AG08396 (cell line): ENCODE measurements at places on chromosomes 3 and 15.
A peak's percentile ranks its signal among the peaks of the same experiment; 100 is the strongest.

DNA sequence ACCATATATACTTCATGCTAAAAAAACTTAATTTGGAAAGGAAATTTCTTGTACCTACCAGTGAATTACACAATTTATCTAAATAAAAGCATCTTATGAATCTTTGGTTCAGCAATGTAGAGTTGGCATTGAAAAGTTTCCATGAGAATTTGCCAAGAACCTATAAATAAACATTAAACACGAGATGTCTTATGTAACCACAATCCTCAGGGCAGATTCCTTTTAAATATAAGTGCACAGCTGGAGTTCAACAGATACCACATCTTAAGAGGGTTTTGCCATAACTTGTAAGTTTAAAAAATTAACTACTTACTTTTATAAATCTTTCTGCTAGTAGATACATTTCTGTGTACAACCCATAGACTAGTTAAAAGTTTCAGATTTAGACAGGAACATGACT lies 499.3 kb upstream of the ARRDC4 start:
- DNase-seq, result no peak

DNA sequence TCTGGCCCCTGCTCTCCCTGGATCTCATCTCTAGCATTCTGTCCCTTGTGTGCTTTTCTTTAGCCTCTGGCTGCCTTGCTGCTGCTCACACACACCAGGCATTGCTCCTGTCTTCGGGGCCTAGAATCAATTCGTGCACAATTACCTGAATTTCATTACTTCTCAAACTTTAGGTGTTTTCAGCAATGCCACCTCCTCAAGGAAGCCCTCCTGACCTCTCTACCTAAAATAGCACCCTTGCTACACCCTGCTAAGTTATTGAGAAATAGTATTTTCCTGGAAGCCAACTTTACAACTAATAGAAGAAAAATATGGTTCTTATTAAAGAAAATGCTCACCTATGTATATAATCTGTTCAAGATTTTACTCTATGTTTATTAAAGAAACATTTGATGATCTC lies 40.4 kb downstream of the CP start:
- no peak for DNase-seq

DNA sequence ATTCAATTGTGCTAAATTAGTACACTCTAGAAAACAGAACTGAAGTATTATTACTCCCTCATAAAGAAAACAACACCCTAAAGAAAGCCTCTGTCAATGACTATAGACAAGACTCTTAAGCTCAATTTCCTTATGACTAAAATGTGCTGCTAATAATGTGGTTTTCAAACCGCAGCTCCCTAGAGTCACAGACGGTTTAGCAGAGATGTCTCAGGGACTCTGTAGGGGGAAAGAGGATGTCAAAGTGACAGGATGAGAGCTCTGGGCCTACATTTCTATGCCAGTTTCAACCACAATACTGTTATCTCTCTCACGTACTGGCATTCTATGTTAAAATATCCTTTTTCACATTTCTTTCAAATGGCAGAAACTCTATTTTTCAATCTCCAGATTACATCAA lies 37.6 kb upstream of the WDR49 start:
- DNase-seq, result no peak

DNA sequence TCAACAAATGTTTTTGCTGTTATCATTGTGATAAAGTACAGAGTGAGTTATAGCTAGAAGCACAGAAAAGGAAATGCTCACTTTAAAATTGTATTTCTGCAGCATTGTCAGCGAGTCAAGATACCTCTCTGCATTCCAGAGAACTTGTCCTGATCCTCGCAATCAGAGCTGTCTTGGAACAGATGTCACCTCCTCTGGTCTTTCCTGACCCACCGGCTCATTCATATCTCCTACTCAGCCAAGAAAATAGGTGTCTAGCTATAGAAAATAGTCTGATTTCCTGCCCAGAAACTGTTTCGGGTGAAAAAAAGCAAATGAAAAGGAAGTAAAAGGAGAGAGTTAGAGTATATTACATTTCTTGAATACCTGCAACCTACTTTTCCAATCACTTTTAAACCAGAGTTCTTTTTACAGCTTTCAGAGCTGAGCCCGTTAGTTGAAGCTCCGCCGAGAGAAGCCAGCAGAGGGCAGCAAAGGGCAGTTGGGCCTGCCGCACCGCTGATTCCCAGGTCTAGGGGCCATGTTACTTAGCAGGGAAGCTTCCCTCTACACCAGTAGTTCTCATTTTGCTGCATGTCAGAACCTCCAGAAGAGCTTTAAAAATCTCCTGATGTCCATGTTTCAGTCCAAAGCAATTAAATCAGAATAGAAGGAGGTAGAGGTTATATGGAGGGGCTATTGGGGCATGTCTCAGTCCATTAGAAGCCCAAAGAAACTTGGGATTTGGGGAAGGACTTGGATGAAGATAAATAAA lies 185.7 kb upstream of the THRB start:
- DNase-seq, result peak; percentile 23

GRCh38 chr3:148790851-148791735 lies 36.5 kb upstream of the CPB1 start:
- no peak for DNase-seq

GRCh38 chr3:114827495-114827894 lies 319.6 kb downstream of the ZBTB20 start:
- DNase-seq, result peak; percentile 32

GRCh38 chr3:130729154-130729553 lies 17.5 kb downstream of the PIK3R4 start:
- no peak for DNase-seq

DNA sequence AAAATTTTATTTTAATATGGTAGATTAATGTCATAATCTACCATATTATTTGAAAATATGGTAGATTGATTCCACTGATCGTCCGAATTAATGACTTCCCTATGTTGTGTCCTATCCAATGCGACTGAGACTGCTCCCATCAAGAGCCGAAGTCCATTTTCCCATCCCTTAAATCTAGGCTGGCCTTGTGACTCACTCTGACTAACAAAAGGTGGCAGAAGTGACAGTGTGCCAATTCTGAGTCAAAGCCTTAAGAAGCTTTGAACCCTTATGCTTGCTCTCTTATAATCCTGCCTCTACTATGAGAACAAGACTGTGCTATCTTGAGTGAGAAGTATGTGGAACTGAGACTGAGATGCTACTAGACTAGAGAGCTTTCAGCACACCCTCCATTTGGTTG lies 387.2 kb downstream of the ROBO1 start:
- DNase-seq, result no peak

DNA sequence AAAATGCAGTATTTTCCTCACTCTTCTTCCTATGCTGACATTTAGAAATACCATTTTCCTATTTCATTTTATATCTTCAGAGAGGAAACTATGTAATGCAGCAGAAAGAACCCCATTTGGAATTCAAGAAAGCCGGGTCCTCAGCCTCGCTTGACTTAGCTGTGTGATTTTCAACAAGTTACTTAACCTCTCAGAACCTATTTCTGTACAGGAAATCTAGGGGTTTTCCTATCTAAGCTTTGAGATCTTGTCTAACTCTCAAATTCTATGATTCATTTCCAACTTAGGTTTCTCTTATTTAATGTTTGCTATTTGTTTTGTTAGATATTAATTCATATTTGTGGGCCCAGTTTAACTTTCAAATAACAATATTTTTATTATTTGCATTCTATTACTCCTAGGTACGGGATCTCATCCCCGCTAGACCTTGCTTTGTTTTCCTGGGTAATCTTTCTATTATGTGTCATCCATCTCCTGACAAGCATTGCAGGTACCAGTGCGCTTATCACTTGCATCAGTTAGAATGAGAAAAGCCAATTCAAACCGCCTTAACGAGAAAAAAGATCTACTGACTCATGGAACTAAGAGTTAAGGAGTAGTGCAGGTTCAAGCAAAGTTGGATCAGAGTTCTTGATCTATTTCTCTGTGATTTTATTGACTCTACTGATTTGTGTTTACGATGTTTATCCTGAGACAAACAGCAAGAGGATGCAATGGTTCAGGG lies 70.6 kb upstream of the BHLHE40 start:
- DNase-seq, result no peak

DNA sequence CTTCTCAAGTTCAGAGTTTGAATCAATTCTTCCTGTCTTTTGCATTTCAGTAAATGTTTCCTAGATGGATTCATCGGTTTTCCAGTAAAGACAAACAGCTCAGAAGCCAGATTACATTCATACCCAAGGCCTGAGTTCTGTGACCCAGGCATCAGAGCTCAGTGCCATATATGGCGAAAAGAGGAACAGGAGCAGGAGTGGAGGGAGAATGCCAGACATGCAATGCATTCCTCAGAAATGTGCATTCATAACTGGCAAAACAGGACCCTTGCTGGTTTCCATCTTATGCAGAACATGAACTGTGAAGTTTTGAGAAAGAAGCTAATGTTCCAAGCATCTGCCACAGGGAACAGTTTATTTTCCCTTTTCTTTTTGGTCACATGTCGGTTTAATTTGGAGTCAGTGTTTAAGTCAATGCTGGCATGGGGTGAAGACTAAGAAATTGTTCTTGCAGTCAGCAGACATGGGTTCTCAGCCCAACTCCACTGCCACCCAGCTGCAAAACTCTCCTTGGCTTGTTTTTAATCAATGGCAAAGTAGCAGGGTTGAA lies 116.5 kb downstream of the LPP start:
- DNase-seq, result peak; percentile 61

DNA sequence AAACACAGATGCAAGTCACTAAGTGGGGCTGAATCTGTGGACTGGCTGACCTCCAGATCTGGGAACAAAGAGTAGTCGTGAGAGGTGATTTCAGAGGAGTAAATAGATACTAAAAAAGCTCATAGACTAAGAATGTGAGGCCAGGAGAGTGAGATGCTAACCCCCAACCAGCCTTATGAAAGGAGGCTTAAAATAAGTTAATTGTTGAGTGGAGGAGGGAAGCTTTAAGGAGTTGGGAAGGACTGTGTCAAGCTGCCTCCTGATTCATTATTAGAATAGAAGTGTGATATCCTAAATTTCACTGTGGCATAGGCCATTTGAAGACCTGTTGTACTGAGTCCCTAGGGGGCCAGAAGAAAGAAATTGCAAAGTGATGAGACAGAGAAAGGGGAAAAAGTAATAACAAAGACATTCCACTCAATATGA lies 107.6 kb downstream of the RBPMS2 start:
- DNase-seq, result peak; percentile 38

GRCh38 chr3:123341871-123342630 lies 106.8 kb downstream of the ADCY5 start:
- DNase-seq, result no peak

GRCh38 chr3:86046436-86047136 lies 944.4 kb downstream of the VGLL3 start:
- no peak for DNase-seq

DNA sequence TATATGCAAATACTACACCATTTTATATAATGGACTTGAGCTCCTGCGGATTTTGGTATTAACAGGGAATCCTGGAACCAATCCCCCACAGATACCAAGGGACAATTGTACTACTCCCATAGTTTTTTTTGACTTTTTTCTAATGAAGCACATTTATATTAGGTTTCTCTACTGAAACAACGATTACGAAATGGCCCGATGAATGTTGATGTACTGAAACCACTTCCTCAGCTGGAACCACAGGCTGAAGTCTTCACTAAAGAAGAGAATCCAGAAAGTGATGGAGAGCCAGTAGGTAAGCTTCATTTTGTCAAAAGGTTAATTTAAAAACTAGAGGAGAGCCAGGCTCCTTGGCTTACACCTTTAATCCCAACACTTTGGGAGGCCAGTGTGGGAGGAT lies 121.5 kb upstream of the LRRFIP2 start:
- DNase-seq, result no peak

- DNase-seq, result no peak
Measured at GRCh38 chr3:197352382-197352781, 54.0 kb upstream of the DLG1 start.

DNA sequence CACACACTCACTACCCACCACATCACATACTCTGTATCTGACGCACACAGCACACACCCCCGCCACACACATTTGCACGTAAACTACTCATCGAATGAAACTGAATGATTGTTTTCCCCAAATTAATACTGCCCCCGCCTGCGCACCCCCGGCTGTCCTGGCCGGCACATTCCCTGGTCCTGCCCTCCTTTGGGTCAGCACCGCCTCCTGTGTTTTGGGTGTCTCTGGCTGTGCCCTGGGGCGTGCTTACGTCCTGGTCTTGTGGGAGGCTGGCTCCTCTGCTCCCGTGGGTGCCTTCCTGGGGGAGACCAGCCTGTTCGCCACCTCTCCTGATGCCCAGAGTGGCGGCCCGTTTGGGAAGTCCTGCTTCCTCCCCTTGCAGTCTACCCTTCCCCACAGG lies 30.2 kb downstream of the APBA2 start:
- no peak for DNase-seq

DNA sequence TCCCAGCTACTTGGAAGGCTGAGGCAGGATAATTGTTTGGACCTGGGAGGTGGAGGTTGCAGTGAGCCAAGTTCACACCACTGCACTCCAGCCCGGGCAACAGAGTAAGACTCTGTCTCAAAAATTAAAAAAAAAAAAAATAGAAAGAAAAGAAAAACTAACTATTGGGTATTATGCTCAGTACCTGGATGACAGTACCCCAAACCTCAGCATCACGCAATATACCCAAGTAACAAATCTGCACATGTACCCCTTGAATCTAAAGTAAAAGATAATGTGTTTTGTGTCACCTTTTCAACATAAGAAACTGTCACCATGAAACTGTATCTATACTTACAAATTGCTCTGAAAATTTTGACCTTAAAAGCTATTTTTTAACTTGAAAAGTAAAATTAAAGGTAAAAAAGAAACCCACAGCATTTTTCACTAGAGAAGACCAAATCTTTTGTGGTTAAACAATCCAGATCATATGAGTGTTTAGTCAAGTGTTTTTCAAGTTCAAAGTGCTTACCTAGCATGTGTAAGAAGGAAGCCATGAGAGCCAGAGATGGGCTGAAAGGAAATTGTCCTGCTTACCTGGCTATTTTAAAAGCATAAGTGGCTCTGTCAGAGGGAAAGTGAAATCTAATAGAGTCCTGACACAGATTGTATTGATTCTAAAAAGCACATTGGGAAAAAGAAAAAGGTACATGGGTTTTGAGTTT lies 50.5 kb downstream of the MYO1E start:
- DNase-seq, result no peak

- no peak for DNase-seq
Measured at GRCh38 chr3:127889976-127890650, 24.9 kb upstream of the KBTBD12 start.

DNA sequence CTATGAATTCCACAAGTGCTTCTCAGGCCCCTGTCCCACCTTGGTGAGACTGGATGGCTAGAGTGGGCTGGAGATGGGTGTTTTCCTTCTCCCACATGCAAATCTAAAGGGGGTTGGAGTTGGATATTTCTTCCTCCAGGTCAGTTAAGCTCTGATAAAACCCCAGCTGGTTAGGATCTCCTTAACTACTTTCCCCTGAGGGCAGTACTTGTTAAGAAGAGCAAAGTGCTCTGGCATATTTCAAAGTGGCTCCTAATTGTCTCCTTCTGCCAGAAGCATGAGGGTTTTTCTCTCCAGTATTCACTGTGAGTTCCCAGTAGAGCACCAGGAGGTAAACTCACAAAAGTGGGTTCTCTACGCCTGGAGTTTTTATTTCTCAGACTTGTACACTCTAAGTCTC lies 31.4 kb downstream of the COL6A6 start:
- DNase-seq, result no peak
